Germinal center (tissue), 1 donor: ENCODE measurements at places on chromosomes 12 and 14.

DNA sequence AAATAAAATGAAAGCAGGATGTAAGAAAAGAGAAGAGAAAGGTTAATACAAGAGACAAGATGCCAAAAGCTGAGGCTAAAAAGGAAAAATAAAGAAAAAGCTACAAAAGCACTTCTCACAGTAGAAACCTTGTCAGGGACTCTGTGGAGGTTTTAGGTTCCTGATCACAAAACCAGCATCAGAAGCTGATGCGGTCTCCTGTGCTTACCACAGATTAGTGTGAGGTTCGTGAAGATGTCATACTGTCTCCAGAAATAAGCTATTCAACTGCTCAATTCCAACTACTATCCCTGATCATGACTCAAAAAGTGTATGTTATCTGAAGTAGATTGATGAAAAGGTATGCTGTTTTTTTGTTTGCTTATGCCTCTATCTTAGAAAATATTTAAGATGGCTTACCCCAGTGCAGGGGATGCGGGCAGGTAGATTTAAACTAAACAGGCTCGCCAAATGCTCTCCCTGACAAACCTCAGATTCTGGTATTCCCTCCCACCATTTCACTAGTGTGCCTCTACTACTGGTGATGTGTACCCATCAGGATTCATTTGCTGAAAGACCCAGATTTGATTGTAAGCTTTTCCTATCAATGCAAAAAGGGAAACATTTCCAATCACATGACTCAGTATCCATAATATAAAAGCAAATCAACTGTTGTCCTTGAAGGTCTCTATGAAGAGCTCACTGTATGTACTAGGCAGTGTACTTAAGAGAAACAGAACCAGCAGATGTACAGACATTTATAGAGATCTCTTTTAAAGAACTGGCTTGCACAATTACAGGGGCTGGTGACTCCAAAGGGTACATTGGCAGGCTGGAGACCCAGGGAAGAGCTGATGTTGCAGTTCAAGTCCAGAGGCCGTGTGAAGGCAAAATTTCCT lies 169.5 kb upstream of the FOXN3 start:
- no peak for DNase-seq

DNA sequence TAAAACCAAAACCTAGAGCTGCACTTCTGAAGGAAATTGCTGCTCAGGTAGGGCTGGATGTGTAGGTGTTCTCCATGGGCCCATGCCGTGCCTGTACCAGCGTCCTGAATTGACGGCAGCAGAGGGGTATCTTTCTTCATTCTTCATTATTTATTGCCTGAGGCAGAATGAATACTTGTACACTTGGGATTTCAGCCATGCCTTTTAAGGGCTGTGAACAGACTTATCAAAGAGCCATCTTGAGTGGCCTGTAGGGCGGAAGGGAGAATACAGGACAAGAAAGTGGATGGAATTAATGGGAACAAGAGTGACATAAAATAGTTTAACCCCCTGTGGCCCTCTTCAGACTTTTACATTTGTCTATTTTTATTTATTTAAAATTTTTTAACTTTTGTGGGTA lies 61.4 kb downstream of the RASSF3 start:
- no peak for DNase-seq

DNA sequence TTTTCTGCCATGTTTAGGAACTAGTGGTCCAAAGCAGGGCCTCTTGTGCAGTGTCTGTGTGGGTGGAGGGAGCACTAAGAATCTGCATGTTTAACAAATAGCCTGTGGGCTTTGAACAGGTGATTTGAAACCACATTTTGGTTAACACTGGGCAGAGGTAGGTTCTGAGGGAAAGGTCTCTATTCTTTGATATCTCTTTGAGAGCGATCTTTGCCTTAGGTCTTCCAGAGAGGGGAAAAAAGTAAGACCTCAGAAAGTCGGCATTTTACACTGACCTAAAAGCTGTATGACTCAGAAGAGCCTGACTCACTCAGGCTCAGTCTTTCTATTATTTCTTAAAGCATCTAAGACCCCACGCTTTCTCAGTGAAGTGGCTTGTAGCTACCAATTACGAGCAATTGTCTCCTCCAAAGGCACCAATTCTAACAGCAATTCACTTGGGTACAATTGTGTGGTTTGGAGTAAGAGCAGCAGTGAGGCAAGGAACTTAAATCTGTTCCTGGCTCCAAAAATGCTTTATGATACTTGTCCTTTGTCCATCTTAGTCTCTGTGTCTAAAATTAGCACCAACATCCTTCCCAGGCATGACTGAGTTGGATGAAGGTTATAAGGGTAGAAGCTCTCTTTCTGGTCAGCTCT lies 8.8 kb downstream of the EIF2B2 start:
- DNase-seq = no peak

GRCh38 chr12:48151103-48151771 lies 6.1 kb downstream of the ASB8 start:
- DNase-seq = no peak

DNA sequence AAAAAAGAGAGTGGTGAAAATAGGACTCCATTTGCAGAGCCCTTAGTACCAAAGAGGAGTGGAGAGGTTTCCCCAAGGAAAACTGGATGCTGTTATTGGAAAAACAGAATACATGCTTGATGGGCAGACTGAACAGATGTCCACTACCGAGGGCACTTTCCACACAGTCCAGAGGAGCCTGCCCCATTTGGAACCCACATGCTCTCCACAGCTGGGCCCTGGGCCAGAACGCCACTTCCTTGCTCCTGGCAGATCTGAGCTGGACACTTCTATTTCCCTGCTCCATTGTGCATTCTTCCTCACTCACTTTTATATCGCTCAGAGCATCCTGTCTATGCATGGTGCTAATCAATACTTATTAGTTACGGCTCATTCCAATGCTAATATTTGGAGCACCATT lies 249.9 kb downstream of the SLC15A4 start:
- no peak for DNase-seq

- no peak for DNase-seq
Measured at GRCh38 chr12:73225941-73226340, 953.8 kb downstream of the TRHDE start.

DNA sequence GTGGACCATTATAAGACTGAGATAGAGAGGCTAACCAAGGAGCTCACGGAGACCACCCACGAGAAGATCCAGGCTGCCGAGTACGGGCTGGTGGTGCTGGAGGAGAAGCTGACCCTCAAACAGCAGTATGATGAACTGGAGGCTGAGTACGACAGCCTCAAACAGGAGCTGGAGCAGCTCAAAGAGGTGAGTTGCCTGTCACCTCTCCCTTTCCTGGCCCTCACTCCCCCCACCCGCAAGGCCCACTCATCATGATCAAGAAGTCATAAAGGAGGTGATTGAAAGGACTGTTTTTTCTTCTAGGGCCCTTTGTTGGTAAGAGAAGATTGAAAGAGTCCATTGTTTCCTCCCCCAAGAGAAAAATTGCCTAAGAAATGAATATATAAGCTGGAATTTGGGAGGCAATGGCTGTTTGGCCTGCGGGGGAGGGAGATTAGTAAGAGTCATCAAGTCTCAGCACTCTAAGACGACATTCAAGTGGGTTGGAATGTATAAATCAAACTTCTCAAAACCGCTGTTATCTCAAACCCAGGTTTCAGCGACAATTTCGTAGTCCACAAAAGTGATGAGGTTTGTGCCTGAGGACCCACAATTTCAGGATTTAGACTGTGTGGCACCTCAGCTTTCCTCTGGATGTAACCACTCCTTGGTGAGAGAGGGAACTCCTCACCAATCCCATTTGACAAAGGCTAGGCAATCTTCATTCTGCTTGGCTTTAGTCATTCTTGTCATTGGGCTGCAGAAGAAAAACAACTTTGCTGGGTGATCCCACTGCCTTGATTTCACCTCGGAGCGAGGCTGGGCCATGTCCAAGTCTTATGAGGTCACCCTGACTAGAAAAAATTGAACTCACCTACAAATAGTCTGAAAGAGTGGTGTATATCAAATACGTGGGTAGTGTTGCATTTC lies 966 bp downstream of the BICD1 start:
- DNase-seq = peak; percentile 30

- DNase-seq = no peak
Measured at GRCh38 chr14:90647473-90648005, 168.7 kb downstream of the TTC7B start.

DNA sequence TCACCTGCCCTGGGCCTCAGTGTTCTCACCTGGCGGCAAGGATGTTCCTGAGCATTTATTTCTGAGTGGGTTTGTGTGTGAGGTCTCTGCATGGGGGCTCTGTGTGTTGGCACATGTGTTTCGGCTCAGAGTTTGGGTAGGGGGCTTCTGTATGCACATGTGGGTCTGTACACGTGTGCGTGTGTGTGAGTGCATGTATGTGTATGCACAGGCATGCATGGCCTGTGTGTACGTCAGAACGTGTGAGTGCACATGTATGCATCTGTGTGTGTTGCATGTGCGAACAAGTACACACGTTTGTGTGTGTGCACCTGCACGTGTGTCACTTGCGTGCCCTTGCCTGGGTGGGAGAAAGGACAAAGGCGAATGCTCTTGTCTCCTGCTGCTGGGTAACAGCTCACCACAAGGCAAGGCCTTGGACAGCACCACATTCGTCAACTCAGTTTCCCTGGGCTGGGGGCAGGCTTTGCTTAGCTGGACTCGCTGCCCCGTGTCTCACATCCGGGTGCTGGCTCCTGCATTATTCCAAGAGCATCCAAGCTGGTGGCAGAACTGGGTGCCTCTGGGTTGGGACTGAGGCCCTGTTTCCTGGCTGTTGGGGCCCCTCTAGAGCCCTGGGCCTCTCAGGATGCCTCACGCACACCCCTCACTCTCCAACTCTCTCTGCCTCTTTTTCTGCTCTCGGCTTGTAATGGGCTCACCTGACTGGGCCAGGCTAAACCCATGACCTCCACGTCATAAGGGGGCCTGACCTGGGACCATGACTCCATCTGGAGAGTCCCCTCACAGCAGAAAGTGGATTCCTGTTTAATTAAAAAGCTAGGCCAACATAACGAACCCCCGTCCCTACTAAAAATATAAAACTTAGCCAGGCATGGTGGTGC lies 153.6 kb upstream of the C14orf180 start:
- no peak for DNase-seq

DNA sequence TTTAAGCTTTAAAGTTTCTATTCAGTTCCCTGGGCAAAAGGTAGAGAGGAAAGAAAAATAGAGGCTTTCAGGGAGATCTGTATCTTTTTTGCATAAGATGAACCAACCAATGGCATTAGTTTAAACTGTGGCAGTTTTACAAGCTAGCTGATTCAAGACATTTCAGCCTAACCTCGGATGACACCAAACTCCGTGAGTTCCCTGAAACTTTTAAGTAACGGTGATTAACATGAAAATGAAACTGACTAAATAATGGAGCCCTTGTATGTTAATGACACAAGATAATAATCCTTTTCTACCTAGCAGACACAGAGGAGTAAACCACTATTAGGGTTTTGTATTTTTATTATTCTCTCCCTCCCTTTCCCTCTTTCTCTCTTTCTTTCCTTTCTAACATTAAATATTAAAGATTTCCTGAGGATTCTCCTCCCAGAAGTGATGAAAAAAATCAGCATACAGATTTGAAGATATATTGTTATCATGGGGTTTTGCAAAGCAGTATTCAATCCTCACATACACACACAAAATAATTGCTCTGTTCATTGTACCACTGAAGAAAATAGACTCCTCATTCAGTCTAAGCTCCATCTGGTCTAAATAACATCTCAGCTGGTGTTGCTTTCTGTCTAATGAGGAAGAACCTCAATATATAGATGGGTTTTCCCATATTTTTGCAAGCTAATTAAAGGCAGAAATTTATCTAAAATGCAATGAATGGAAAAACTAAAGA lies 483.8 kb downstream of the NOVA1 start:
- DNase-seq = no peak

GRCh38 chr14:76473481-76474263 lies 97.7 kb downstream of the ESRRB start:
- DNase-seq = no peak

- no peak for DNase-seq
Measured at GRCh38 chr14:71721791-71722190, 210.4 kb upstream of the RGS6 start.

DNA sequence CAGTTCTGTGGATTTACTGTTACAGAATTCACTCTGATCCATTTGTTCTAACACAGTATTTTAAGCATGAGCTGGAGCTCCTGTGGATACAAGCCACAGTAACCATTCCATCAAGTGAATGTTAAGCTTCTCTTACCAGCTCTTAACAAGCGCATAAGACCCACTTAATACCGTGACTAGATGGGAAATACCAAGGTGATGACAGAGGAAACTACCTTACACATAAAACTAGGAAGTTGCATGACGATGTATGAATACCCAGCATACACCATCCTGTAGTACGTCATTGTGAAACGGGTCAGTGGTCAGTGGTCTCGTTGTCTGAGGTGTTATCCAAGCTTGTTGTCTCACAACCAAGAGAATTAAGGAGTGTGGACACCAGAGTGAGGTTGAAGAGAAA lies 2.0 kb upstream of the GALC start:
- DNase-seq = no peak

- DNase-seq = no peak
Measured at GRCh38 chr12:122406701-122407164, 15.7 kb downstream of the CLIP1 start.

- no peak for DNase-seq
Measured at GRCh38 chr14:90444077-90444696, 47.4 kb downstream of the CALM1 start.

DNA sequence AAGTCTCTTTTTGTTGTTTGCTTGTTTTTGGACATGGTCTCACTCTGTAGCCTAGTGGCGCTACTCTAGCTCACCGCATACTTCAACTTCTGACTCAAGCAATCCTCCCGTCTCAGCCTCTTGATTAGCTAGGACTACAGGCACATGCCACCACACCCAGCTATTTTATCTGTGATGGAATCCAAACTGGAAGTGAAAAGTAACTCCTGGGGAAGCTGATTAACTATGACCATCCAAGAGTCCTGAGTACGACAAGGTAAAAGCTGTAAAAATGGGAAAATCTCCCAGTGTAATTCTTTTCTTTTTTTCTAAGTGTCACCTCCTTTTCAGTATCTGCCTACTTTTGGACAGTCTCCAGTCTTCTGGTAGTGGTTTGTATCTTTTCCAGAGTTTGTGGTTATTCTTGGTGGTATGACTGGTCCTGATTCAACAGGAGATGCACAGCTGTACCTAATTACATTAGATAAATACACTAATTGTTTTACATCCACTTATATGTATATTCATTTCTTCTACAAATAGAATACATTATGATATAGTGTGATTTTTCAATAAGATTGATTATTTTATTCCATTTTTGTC lies 97.8 kb downstream of the SLC6A15 start:
- DNase-seq = no peak

DNA sequence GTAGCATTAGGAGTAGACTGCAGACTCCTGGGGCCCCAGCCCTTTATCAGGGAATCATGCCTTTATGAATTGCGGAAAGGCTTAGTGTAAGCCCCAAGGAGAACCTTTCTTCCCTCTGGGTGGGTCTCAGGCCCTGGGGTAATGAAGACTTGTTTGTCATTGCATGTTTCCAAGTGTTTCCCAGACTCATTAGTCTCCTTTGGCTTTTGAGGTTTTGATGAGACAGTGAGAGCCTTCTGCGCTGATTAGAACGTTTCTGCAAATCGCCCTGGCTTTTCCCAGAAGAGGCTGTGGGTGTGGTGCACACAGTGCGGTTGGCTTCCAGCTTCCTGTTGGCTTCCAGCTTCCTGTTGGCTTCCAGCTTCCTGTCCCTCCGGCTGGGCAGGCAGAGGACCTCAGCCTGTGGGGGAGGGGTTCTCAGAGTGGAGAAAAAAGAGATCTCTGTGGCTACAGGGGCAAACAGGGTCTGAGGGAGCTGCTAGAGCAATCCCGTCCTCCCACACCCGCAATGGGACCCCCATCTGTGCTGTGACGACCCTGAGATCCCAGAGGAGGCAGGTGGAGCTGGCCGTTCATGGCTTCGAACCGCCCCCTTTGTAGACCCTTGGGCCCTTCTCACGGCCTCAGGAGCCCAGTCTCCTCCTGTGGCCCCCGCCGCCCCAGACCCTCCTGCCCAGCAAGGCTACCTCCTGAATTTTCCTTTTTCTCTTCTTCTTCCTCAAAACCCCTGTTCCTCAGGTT lies 42.1 kb downstream of the GPR68 start:
- DNase-seq = no peak
